ENCODE measurements at places on chromosomes 3 and 15.
A peak's percentile ranks its signal among the peaks of the same experiment; 100 is the strongest.

DNA sequence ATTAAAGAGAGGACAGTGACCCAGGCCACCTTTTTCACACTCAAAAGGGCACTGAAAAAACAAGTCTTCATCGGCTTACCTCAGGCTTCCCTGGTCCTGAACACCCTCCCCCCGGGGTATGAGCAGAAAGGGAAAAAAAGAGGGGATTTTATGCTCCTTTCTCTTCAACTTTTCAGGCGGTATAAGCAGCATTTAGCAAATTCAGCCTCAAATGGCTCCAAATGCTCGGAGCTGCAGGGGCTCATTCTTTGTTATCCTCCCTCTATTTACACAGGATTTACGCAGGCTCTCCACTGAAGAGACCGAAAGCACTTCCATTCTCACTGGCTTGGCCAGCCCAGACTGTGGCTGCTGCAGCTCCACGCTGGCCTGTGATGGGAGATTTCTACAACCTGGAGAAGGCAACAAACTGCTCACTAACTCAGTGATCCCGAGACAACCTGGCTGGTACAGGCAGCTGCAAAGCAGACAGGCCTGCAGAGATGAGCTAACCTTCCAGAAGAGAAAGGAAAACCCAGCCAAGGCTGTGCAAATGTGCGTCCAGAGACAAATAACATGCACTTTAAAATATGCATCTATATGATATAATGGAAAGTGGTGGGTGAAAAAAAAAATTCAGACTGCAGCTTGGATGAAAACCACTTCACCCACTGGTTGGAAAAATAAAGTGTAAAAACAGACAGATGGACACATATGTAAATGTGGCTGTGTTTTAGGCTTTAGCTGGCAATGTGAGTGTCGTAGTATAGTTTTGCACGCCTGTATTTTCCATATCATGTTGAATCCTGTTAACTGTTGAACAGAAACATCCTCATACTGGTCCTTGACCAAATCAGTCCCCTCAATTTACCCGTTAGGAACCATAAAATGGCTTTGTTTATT, 54.2 kb downstream of the MEIS2 start:
- DNase-seq, result peak; percentile 12

DNA sequence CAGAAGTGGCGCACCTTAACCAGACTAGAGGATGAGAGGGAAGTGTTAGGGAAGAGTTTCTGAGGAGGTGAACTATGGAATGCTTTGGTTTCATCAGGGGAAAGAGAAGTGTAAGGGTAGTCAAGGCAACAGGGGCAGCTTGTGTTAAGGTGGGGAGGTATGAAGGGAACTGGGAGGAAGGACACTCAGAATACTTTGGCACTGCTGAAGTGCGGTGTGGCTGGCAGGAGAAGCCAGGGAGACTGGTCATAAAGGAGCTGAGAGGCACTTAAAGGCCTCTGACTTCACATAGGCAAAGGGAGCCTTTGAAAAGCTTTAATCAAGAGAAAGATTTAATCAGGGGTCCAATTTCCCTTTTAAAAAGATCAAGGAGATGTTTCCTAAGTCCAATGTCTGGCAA, 129.0 kb downstream of the ERC2 start:
- DNase-seq, result no peak

GRCh38 chr3:89606151-89606550, 498.7 kb downstream of the EPHA3 start:
- DNase-seq, result no peak

GRCh38 chr3:183308751-183309150, 55.7 kb downstream of the B3GNT5 start:
- DNase-seq, result peak; percentile 38

DNA sequence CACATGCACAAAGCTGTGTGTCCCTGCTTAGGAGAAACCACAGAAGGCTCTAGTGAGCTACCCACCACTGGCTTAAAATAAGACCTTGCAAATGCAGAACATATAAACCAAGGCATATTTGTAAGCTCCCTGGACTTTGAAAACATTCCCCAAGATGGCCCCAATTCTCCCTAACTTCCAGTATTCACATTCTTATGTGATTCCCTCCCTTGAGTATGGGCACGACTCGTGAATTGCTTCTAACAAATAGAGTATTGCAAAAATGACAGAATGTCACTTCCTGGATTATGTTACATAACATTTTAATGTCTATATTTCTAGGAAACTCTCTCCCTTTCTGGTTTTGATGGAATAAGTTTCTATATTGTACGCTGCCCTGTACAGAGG, 131.8 kb upstream of the MCTP2 start:
- no peak for DNase-seq

DNA sequence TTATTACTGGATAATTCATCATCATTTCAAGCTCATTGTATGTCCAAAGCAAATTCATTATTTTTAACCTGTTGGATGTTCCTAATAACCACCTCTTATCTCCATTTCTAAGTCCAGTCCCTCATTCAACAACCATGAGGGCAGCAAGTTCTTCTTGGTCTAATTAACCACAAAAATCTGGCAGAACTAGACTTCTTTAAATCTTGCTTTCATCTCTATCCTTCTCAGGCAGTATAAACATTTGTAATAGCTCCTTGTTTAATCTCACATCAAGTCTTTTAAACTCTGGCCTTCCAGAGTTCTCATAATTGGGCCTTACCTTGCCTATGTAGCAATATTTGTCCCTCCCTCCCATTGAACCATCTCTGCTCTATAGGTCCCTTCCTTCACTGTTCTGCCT, 17.0 kb upstream of the GHSR start:
- no peak for DNase-seq

DNA sequence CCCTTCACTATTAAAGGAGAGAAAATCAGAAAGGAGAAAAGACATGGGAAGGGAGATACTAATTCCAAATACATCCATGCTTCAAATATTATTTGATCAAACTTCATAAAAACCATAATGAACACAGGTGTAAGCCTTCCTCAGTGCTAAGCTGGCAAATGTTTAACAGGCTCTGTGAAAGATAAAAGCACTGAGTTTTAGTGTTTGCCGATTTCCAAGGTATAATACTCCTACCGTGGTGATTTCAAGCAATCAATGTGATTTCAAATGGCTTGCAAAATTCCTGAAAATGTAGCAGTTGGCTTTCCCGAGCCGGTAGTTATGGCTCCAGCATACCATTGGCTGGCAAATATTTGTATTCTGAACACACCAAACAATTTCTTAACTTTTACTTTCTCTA, 732.3 kb upstream of the GOLIM4 start:
- DNase-seq, result no peak

- DNase-seq, result no peak
Measured at GRCh38 chr15:101669744-101670143, 17.6 kb upstream of the TM2D3 start.

DNA sequence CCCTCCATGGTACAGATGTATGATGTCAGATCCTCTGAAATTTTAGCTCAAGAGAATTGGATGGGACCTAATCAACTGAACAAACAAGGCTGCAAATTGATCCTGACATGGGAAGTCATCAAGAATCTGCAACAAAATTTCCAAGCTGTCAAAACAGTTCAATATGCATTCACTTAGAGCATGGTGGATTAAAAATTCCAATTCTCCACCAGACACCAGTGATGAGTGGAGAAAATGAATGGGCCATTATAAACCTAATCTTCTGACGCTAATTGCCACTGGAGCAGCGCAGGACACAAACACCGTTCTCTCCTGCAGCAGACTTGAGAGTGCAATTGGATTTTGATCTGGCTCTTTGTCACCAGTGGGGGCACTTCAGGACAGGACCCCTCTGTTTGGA, 94.2 kb downstream of the MINAR1 start:
- DNase-seq, result no peak

DNA sequence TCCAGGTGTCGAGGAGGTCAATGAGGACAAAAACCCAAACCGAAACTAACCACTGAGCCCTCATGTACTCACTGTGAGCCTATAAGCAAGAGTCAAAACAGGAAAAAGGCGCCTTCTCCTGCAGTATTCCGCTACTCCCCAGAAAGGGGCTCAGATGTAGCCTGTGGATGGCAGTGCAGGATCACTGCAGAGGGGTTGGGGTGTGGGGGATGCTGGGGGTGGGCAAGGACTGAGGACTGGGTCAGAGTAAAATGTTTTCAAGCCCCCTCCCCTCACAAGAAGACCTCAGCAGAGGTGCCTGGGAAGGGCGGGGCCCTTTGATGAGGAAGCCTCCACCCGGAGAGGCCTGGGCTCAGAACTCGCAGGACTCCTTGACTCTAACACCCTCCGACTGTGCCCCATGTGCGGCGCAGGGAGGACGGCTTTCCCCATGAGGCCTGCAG, 170.1 kb downstream of the OSBPL10 start:
- no peak for DNase-seq

DNA sequence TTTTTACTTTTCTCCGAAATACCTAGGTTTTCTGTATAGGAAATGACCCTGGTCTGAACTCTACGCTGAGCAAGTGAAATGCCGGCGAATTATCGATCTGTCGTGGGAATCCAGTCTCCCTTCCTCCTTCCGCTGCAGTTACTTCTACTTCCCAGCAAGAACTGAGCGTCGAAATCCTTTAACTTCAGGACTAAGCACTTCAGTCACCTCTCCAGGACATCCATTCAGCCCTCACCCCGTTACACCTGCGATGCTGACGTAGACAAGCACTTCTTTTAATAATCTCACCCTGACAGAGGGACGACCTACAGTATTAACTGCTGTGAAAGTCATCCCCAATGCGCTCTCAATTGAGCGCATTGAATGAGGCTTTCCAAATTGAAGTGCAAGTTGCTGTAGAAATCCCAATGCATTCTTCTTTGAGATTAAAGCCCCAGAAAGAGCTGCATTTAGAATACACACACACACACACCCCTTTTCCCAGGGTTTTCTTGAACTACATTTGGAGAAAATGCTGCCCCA, 1.3 kb downstream of the TOP2B start:
- DNase-seq, result peak; percentile 37

- no peak for DNase-seq
Measured at GRCh38 chr3:43689766-43690399, 855 bp upstream of the ABHD5 start.

- no peak for DNase-seq
Measured at GRCh38 chr3:148643389-148643840, 54.3 kb upstream of the AGTR1 start.

- DNase-seq, result peak; percentile 71
Measured at GRCh38 chr3:107206141-107206540, 171.1 kb upstream of the CCDC54 start.

DNA sequence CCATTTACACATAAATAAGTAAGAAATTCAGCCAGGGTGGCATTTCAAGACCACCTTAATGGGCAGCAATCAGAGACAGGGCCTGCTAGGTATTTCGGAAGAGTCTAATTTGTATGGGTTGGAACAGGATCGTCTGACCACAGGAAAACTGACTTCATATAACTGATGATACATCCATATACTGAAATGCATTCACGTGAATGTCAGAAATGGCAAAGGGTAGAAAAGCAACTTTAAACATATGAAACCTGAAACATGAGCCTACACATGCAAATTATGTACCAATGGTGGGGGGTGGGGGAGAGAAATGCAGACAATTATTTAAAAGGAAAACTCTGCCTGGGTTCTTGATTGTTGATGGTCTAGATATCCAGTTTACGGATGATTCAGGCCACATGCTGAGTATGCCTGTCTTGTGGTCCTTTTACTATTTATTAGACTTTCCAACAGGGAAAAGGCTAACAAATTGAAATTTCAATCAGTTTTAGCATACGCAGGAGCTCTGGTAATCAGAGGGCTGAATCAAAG, 582.2 kb downstream of the FOXP1 start:
- DNase-seq, result no peak

GRCh38 chr15:62390791-62391640, 225.9 kb upstream of the C2CD4B start:
- peak; percentile 59 for DNase-seq

GRCh38 chr3:50324351-50325112, 2.0 kb upstream of the HYAL2 start:
- DNase-seq, result peak; percentile 78

DNA sequence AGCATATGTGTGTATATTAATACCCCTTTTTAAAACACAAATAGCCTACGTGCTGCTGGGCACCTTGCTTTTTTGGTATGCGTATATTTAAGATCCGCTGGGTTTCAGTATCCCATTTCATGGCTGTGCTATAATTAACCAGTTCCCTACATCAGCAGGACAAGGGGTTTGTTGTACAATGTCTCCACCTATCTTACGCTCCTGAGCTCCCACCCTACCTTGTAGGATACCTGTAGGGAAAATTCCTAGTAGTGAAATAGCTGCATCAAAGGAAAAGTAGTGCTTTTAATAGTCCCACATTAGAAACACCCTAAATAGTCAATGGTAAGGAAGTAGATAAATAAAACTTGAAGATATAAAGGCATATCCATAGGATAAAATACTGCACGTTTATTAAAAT, 1.4 kb downstream of the MAP6D1 start:
- DNase-seq, result no peak

- DNase-seq, result no peak
Measured at GRCh38 chr15:64000183-64000951, 45.9 kb downstream of the DAPK2 start.

GRCh38 chr3:38588995-38589937, 60.2 kb downstream of the SCN5A start:
- no peak for DNase-seq

GRCh38 chr15:48149858-48150257, 28.2 kb downstream of the MYEF2 start:
- DNase-seq, result no peak

DNA sequence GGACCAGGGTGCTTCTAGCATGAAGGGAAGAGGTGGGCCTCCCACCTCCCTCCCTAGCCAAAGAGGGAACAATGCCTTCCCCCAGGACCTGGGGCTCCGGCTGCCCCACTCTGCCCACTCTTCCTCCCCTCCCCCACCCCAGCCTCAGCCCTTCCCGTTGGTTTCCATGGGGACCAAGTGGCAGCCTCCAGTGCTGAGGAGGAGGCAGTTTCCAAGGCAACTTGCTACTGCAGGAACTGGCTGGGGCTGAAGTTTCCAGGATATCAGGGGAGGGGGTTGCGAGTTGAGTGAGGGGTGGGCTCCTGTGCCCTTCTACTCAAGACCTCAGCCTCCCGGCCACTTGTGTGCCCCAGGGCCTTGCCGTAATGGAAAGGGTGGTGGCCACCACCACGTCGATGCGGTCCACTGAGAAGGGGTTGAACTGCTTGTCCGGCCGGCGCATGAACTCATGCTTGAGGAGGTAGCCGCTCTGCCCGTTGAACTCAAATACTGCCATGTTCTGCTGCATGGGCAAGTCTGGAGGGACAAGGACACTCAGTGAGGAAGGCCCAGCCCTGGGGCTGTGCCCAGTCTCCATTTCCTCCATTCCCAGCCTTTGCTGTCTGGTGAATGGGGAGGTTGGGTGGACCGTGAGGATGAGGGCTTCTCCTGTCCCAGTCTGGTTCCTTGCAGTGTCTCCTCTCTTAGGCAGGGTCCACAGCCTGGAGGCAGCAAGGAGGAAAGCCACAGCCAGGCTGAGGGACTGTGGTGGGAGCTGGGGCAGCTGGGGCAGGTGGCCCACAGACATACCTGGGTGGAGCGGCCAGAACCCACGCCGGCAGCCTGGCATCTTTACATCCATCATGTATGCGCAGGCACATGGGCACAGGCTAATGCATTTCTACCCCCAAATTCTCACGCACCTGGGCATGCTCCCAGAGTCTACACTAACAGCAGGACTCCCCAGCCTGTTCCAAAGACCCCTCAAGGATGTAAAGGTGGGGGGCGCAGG, 11.3 kb upstream of the ANKRD63 start:
- peak; percentile 68 for DNase-seq

Data from Ammon's horn (tissue), 1 donor.